ENCODE measurements at places on chromosomes 4 and X. TPM values are rescaled to one million over a fixed set of nuclear protein-coding genes. Genes with fewer than 3 reads are reported as not detected.

DNA sequence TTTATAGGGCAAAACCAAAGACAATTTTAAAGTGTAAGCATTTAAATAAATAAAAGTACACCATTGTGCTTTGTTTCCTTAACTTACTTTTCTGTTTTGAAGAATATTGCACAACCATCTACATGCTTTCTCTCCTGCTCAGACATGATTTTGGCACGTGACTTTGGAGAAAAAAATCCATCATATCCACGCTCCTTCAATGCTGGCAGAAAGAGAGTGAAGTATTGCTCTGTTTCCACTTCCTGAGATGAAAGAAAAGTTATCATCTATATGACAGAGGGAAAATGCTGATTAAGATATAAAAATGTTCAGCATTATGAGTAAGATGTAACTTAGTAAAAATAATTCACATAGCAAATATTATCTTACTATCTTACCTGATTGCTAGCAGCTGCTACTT lies 77.1 kb downstream of the CNOT6L start:
- DNase-seq = no peak

DNA sequence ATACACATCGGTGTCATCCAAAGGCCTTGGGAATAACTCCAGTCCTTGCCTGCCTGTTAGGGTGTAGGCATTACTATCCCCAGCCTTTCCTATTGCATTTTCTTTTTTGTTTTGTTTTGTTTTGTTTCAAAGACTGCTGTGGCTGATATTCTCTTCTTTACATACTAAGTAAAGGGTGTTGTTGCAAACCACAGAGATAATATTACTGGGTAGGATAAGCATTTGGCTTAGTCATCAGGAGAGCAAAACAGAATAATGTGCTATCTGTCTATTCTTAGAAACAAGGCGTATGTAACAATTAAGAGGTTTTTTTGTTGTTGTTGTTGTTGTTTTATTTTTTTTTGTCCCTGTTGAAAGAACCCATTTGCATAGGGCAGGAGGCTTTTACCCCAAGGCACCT lies 41.8 kb downstream of the UGT2B28 start:
- DNase-seq = no peak

DNA sequence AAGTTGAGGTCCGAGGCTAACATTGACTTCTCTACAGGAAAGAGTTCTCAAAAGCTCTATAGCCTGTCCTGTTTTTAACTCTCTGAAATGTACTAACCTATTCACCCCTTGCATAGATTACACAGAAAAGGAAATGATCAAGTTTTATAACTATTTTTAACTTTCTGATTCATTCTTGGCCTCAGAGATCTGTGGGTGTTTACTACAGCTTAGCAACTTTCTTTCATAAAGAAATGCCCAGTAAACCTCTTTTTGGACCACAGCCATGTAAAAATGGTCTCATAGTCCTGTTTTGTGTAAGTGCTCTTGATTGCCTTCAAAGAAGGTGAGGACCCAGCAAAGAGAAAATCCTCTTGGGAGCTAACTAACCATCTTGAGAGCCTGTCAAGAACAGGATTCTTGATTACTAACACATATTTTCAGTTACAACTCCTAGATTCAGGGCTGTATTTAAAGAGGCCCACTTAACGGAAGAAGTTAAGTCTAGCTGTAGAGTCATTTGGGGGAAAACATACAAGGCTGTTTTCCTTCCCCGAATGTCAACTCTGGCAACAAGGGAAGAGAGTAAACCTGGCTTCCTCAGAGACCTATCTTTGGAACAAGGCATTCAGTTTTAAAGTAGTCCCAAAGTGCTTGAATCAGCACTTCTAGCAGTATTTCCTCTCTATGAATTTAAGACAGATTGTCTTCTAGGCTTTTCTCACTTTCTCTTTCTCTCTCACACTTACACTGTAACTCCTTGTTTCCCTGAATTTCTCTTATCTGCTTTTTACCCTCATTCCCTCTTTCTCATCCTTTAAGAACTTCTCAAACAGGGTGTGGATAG lies 78.2 kb downstream of the IL21 start:
- DNase-seq = no peak

DNA sequence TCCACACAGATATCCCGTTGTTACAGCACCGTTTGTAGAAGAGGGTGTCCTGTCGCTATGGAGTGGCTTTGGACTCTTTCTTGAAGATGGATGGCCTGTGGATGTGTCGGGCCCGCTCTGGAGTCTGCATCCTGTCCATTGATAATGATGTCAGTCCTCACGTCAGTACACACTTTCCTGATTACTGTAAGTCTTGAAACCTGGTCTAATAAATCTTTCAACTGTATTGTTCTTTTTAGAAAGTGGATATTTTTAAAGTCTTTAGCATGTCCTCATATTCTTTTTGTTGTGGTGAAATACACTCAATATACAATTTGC lies 14.9 kb downstream of the MSANTD1 start:
- no peak for DNase-seq

The EOLA1 gene
- total RNA-seq = 13.4 TPM

- no peak for DNase-seq
These were observed 52.3 kb upstream of the SMIM31 start for GRCh38 chr4:164701665-164702064.

DNA sequence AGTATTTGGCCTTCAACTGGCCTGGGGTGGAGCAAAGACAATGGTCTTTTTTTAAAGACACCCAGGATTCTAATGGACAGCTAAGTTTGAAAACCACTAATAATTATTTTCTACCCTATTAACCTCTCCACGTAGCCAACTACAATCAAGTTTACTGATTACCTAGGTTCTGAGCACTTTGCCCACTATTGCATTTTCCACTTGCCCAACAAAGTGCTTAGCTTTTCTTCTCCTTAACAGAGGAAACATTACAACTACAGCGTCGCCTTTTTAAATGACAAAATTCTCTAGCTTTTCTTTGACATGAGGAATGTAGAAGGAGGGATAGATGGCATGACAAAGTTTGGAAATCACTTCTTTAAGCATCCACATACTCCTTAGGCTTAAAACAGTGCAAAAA lies 2.0 kb downstream of the CHIC2 start:
- DNase-seq = no peak

DNA sequence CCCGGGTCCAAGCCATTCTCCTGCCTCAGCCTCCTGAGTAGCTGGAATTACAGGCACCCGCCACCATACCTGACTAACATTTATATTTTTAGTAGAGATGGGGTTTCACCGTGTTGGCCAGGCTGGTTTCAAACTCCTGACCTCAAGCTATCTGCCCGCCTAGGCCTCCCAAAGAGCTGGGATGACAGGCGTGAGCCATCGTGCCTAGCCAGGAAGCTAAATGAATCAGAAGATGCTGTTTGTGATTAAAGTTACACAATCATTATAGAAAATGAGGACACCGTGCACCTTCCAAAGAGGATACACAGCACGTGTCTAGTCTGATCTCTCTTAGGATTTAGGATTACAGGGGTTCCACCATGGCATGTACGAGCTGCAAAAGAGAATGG lies 99.6 kb downstream of the DHRSX start:
- no peak for DNase-seq

DNA sequence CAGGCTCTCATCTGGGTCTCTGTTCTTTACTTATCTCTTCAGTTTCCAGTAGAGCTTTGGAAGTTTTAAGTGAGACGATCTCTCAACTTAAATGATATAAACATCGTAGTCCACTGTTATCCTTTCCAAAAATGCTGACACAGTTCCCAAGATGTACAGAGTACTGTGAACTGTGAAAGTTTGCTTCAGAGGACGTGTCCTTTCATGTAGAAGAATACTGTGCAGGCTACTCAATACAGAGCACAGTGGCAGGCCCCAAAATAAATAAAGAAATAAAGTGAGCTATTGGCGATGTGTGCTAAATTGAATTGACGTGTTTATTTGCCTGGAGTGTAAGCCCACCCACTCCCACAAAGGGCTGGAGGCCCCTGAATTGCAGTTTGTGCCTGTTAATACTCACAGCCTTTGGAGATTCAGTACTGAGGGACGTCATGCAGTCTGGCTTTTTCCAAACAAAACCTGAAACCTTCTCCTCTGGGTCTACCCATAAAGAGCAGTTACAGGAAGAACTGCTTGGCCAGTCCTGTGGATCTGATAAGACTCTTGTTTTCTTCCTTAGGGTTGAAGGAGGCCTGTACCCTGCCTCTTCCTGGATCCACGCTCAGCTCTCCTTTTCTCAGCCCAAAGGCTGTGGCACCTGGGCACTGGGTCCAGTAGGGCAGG lies 66.1 kb downstream of the SOWAHB start:
- peak; percentile 39 for DNase-seq

The DAPP1 gene
- 2.0 TPM for total RNA-seq

GRCh38 chr4:94428884-94429283 lies 22.9 kb upstream of the PDLIM5 start:
- DNase-seq = peak; percentile 19

DNA sequence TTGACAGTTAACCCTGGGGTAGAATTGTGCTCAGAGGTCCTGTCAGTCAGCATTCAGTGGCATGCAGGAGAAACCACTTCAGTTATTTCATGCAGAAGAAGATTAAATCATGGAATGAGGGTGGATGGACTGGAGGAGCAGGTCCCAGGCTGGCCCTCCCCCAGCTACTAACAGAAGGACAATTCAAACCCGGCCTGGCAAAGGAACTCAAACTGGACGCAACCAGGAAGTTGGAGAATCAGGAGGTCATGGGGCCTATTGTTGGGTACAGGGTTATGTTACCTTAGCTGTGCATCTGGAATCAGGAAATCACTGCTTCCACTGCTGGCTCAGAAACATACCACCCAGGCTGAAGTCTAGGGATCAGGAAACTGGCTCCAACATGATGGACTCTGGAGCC lies 121.4 kb downstream of the GPAT3 start:
- no peak for DNase-seq

GRCh38 chr4:1052231-1052671 lies 40.8 kb downstream of the FGFRL1 start:
- no peak for DNase-seq

DNA sequence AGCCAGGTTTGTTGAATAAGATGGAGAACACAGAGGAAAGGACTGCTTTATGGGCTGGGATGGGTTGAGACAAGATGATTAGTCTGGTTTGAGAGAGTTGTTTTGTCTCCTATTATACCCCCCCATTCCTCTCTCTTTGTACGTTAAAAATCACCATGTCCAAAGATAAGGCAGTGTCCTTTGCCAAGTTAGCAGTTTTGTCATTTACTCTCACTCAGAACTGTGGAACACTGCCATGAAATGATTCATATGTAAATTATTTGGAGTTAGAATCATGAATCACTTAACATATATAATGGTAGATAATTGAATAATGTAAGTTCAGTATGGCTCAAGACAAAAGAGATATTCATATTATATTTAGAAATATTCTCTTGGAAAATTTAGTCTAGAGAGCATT lies 151.3 kb downstream of the DCLK2 start:
- DNase-seq = no peak

The XAGE1B gene
- total RNA-seq = not detected
